NCI-H460 (cell line): ENCODE measurements at places on chromosomes 4 and X. TPM values are rescaled to one million over a fixed set of nuclear protein-coding genes. Genes with fewer than 3 reads are reported as not detected.

GRCh38 chrX:12679522-12679921, 111.7 kb upstream of the PRPS2 start:
- no peak for DNase-seq

DNA sequence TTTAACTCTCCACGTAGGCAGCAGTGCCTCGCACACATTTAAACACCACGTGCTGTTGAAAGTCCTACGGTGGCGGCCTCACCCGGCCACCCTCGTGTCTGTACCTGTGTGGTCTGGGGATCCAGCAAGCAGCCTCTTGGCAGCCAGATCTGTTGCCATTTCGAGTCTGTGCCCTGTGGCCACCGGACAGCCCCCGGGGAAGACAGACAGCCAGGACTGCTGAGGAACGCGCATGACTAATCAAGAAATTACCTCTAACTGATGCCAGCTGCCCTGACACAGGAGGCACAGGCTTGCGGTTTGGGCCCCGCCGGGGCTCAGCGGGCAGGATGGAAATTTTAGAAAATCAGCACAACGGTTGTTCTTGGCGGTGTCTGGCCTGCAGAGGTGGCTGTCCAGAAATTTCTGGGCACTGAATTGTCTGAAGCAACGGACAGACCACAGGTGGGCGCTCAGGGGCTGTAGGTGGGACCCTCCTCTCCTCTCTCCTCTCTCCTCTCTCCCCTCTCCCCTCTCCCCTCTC, 15.6 kb upstream of the ASMTL start:
- peak; percentile 28 for DNase-seq

The CLGN gene
- 69.0 and 74.9 TPM in 2 replicates for total RNA-seq

DNA sequence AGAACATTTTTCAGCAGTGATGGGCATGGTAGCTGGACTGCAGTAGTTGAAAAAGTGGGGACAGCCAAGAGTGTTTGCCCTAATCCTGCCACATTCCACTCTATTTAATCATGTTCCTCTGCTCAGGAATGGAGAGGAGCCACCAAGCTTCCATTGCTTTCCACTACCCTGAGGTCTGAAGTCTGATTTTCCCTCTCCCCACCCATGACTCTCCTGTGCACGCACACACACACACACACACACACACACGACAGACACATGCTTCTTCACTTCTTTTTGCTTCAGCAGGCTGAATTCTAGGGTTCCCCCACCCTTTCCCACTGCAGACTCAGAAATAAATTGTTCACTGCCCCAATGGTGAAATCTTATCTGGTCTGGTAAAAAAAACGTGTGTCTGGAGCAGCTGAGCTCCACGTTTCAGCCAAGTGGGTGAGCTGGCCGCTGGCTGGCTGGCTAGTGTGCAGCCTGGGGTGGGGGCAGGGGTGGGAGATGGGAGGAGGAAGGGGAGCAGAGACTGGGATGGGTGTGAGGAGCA, 142.7 kb upstream of the NALF2 start:
- no peak for DNase-seq

- no peak for DNase-seq
Observed at GRCh38 chr4:143455211-143455610, 58.3 kb upstream of the SMARCA5 start.

The CHM gene
- 37.1 and 39.3 TPM in 2 replicates for total RNA-seq

- DNase-seq = no peak
Observed at GRCh38 chr4:41561244-41561643, 23.3 kb downstream of the LIMCH1 start.

The GDPD2 gene
- not detected in 2 replicates for total RNA-seq

The COPS4 gene
- total RNA-seq = 40.4 and 55.3 TPM in 2 replicates

- no peak for DNase-seq
Observed at GRCh38 chrX:71928856-71929255, 18.2 kb downstream of the NHSL2 start.
